ENCODE measurements at places on chromosomes 16 and 17.

DNA sequence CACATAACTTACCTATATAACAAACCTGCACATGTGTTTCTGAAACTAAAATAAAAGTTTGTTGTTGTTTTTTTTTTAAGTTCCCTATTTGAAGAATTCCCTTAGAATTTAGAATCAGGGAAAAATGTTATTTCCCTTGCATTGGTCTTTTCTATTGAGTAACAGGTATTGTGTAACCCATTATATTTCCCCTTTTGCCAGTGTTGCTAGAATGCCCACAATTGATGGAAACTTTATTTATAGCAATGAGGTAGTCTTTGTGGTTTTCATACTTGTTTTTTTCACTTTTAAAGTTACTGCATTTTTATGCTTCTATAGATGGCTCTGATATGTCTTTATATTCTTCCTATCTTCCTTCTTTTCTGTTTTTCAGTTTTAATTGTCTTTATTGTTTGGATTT, 3.9 kb downstream of the NLRP1 start:
- no peak for DNase-seq

DNA sequence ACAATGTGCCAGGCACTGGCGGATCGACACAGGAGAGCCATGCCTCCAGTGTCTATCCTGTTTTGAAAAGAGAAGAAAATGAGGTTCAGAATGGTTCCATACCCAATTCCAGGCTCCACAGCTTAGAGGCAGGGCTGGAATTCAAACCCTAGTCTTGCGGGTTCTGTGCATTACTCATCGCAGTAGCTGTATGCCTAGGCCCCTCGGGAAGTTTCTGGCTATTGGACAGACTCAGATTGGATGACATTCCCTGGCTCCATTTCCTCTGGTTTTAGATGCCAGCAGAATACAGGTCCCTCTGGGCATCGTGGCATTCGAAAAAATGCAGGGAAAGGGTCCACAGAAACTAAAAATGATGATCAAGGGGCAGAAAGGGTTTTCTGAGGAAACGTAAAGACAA, 184.7 kb downstream of the COPRS start:
- DNase-seq, result no peak

DNA sequence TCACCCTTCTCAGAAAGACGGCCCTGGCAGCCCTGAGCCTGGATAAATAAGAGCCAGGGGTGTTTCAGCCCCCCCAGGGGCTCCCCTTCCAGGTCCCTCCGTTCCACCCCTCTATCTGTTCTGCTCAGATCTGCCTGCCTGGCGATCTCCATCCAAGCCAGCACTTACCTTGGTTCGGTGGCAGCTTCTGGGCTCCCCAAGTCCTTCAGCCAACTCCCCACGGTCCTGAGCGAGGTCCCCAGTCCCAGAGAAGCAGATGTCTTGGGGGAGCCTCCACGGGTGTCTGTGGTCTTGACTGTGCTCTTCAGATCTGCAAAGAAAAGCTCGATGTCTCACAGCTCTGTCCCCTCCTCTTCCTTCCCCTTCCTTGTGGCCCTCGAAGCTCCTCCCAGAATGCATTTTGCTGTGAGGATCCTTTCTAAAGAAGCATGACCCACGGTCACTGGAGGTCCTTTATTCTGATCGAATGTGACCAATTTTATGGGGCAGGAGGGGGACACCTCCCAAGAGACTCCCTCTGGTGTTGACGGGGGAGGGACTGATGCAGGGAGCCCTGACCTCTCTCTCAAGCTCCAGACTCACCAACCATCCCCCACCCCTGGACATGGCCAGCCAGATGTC, at the start of gene PIK3R6:
Gene PIK3R6, minus strand, starts transcription at position 314 of the 621 bp plus-strand sequence. CDS start 17,880 bp downstream, outside the sequence.
- DNase-seq, result peak; percentile 59

- DNase-seq, result no peak
Measured at GRCh38 chr17:76420356-76421043, 32.5 kb downstream of the UBE2O start.

GRCh38 chr16:9053006-9053601, 38.3 kb upstream of the HAPSTR1 start:
- DNase-seq, result peak; percentile 31

- no peak for DNase-seq
Measured at GRCh38 chr17:78979780-78980623, at the start of gene LGALS3BP. LGALS3BP (minus strand) TSS chr17:78979923; CDS start chr17:78977191, 2,732 bp downstream.

- no peak for DNase-seq
Measured at GRCh38 chr16:74726716-74727115, 26.1 kb upstream of the MLKL start.

DNA sequence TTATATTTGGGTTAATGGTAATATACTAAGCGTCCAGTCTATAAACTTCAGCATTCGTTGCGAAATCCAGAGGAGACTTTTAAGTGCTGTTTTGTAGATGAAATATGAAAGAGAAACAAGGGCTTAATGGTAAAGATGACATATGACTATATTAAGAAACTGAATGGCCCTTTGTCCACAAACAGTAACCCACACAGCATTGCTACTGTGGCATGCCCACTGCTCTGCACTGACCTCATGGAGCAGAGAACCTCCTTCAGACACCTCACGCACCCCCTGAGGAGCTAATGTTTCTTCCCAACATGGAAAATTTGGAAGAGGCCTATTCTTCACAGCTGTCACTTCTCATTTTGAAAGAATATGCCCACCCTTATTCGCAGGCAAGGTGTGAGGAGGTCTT, 26.7 kb downstream of the ASPA start:
- no peak for DNase-seq

GRCh38 chr17:63023049-63023448, 57.0 kb downstream of the TANC2 start:
- DNase-seq, result no peak

DNA sequence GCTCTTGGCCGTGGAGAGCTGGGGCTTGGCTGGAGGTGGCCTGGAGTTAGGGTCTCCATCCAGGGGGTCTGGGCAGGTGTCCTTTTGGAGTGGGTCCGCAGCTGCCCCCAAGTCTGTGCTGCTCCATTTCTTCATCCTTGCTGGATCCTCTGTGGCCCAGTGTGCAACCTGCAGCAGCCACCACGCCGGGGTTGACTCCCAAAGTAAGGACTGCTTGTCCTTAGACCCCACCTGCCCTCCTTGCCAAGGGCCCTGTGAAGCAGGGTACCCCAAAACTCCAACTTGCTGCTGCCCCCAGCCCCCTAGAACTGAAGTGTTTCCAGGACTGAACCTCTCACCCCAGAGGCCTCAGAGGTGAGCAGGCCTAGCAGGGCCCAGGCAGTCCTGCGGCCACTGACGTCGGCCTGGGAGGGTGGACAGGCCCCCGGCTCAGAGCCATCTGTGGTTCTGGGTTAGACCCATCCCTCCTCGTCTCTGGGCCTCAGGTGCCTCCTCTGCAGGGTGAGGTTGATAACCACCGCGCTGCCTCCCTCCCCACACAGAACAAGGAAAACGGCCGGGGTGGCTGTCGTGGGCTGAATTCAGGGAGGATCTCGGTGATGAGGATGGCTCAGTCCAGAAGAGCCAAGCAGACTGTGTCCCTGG, 16.9 kb downstream of the TRPV1 start:
- no peak for DNase-seq

- no peak for DNase-seq
Measured at GRCh38 chr16:82079892-82080291, 44.8 kb downstream of the HSD17B2 start.

GRCh38 chr16:2237493-2238149, 1.4 kb downstream of the DNASE1L2 start:
- DNase-seq, result no peak

DNA sequence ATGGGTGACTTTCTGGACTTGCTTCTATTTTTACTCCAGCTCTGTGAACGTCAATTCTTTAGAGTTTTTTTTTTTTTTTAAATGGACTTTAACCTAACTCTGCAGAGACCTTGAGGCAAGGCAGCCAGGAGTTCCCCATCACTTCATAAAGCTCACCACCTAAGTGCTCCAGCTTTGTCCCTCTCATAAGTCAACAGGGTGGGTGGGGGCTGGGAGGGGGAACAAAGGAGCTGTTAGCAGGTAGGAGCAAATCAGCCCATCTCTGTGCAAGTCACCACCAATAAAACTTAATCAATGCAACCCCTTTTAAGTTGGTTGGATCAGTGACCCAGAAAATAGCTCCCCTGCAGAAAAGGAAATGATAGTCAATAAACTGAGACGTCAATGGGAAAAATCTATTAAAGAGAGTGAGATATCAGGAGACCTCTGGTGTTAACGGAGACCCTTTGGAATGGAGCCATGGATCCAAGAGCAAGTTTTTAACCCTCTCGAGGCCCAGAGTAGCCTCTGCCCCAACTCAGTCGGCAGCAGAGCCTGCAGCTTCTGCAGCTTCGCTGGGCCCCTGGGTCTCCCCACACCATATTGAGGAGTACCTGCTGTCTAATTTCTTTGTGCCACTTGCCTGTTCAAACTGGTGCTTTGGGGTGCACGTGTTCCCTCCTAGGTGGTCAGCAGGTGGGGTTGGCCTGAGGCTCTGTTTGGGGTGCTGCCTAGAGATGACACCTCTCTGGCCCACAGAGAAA, 27.6 kb upstream of the ETV4 start:
- DNase-seq, result no peak

GRCh38 chr16:87971933-87972332, 20.7 kb downstream of the BANP start:
- no peak for DNase-seq

DNA sequence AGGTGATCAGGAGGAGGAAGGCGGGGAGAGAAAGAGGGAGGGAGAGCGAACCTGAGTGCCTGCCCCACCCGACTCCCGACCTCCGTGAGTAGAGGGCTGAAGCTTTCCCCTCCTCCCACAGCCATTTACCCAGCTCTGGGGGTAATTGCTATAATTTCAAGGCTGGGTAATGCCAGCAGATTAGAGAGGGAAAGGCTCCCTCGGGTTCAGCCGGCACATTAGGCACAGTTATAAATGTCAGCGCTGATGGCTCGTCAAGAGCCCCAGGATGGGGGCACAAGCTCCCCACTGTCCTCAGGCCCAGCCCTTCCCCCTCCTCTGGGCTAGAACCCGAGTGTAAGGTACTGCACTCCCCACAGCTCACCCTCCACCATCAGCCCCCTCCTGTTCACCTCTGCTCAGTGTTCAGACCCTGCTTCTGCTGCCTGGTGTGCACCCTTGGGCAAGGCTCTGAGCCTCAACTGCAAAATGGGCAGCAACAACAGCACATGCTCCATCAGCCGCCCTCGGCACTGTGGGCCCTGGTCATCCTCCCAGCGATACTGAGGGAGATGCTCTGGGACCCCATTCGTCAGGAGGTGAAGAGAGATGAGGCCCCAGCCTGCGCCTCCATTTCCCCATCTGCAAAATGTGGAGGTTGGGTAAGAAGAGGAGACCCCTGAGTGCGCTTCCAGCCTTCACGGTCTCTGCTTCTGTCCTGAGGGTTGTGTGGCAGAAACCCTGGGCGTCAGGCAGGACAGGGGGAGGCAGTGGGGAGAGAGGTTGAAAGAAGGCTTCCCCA, 77.2 kb downstream of the NT5M start:
- DNase-seq, result no peak

GRCh38 chr17:55395803-55396505, 25.7 kb downstream of the MMD start:
- DNase-seq, result no peak

- DNase-seq, result no peak
Measured at GRCh38 chr17:39144416-39144840, 7.0 kb downstream of the PLXDC1 start.

DNA sequence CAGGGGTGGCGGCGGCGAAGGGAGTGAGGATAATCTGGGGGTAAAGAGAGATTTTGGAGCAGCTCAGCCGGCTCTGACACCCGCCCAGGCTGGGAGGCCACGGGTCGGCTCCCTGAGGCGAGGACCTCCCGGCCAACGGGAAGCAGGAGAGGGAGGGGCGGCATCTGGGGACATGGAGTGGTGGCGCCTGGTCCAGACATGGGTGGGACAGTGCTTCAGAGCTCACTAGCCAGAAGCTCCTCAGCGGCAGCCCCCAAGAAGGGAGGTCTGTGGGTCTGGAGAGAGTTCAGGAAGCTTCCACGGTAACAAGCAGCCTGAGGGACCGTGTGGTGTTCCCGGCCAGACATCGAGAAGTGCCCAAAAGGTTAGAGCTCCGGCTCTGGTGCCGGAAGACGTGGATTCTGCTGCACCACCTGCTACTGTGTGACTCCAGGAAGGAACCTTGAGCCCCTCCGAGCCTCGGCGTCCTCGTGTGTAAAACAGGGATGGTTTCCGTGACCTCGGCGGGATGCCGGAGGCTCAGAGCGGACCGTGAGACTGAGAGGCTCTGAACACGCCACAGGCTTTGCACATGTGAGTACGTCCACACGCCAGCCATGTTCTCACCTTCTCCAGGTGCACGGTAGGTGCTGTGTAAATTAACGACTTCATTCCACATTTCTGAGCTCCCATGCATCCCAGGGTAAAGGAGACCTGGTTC, 56.9 kb downstream of the TIMM22 start:
- no peak for DNase-seq

GRCh38 chr17:78168903-78169793, 767 bp downstream of the SYNGR2 start:
- DNase-seq, result peak; percentile 77

DNA sequence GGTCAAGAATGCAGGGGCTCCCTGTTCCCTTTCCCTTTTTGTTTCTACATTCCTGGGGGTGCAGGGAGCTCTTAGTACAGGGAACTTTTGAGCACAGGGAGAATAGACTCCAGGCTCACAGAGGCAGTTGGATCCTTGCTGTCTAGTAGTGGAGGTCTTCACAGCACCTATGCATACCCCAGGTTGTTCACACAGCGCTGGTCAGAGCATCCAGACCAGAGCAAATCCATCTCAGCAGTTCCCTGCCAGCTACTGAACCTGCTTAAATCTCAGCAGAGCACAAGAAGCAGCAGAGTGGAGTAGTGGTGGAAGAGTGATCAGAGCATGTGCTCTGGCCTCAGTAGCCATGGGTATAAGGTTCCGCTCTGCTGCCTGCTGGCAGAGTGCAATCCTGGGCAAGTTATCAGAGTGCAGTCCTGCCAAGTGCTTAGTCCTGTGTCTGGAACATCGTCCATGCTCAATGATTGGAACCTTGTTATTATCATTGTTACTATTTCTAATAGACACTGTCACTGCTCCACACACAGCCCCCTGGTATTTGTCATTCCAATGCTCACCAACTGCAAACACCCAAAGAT, 220.4 kb downstream of the CBLN1 start:
- no peak for DNase-seq

DNA sequence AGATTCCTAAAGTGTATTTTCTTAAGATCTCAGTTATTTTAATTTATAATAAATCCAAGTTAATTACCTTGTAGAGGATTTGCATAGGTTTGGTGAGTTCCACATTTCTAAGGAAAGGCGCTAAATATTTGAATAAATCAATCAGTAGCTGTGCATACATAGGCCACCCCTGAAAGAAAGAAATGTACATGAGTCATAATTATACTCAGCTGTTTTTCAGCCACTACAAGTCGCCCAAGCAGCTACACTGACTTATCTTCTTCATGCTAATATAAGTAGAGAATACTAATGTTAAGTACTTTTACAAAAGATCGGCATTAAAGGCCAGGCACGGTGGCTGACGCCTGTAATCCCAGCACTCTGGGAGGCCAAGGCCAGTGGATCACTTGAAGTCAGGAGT, 14.9 kb downstream of the SETD6 start:
- no peak for DNase-seq

DNA sequence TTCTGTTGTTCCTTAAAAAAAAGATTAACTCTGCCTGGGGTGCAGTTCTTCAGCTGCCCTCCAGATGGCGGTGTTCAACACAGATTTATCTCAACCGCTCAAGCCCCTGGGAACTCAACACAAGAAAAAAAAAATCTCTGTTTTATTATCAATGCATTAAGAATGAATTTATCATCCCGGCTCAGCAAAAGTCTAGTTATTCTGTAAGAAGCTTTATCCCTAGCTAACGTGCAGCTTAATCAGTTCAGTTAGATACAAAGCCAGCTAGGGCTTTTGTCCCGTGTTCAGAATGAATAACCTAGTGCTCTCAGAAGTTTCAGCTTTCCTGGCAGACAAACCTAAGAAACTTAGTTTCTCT, 475.9 kb upstream of the CCL2 start:
- DNase-seq, result peak; percentile 62

GRCh38 chr16:68506331-68507053, 32.6 kb upstream of the ZFP90 start:
- no peak for DNase-seq

Measured in GM20000 (cell line).